ENCODE measurements at places on chromosomes 3 and 15.

DNA sequence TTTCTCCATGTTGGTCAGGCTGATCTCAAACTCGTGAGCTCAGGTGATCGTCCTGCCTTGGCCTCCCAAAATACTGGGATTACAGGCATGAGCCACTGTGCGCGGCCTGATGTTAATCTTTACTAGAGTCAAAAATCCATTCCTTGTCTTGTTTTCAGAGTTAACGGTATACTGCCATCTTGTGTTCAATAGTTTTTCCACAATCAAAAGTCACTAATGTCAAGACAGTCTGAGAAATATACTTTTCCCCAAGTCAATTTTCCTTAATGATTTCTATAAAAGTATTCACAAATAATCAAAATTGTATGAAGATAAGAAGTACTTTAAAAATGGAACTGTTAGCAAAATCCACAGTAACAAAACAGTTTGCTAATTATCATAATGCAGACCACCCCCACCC lies 8.5 kb downstream of the CRBN start:
- DNase-seq = peak; percentile 37

DNA sequence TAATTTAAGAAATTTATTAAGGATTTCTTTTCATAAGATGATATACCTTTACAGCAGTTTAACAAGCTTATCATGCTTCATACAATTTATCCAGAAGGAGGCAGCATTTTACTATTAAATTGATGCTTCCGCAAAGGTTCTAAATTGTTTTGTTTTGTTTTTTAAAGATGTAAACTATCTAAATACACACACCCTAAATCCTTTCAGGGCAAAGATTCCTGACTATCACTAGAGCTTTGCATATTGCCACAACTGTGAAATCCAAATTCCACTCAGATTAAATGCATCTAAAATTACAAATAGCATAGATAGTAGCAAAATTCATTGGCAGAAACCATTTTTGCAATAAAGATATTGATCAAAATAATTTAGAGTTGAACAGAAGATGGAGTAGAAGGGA lies 44.5 kb upstream of the CCNL1 start:
- peak; percentile 62 for DNase-seq

DNA sequence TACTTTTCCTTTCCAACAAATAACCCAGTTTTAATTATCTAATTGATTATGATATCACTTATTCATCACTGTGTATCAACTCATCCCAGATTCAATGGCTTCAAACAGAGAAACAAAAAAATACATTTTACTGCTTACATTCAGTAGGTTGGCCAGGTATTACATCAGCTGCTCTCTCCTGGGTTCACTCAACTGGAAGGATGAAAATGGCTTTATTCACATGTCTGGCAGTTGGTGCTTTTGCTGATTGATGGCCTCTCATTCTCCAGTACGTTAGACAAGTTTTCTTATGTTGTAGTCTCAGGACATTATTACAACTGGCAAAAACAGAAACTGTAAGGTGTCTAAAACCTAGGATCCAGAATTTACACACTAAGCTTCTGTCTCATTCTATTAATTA lies 811.0 kb upstream of the ALCAM start:
- no peak for DNase-seq

DNA sequence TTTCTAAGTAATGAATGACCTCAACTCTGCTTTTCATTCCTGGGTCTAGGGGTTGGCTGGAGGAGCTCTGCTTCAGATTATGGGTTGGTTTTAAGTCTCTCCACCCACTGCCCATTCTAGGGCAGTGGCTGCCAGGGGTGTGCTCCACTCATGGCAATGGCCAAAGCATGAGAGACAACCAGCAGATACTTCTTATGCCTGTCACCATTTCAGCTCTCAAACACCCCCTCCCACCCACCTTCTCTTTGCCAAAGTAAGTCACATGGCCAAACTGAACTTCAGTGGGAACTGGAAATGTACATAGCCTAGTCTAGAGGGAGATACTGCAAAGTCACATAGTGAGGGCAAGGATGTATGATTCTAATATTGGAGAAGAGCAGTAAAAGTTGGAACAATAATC lies 285.3 kb downstream of the RPLP1 start:
- DNase-seq = no peak

DNA sequence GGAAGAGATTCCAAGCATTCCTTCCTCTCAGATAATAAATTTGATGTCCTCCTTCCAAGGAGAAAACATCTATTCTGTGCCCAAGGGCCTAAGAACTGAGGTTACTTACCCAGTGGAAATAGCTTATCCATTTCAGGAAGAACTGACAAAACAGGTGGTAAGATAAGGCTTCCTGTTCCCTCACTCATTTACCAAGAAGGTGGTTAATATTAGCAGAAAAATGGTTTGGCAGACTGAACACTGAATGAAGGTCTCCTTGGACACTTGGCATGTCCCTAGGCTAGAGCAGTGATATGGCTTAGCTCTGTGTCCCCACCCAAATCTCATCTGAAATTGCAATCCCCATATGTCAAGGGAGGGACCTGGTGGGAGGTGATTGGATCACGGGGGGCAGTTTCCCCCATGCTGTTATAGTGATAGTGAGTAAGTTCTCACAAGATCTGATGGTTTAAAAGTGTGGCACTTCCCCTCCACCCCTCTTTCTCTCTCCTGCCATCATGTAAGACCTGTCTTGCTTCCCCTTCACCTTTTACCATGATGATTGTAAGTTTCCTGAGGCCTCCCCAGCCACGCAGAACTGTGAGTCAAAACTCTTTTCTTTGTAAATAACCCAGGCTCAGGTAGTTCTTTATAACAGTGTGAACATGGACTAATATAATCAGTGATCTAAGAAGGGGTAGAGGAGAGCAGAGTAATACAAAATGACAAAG lies 127.4 kb downstream of the ST8SIA2 start:
- no peak for DNase-seq

Measured in NAMALWA (cell line).